ENCODE measurements at places on chromosomes 11 and 22. TPM values are rescaled to one million over a fixed set of nuclear protein-coding genes. Genes with fewer than 3 reads are reported as not detected.

The RGL4 gene
- total RNA-seq: not detected

The INS gene
- not detected for total RNA-seq

- no peaks in the 10 kb centered on the region for H3K27me3 ChIP-seq
- H3K27ac ChIP-seq: peak overlapping the region; percentile 96
- peak overlapping the region; percentile 100 for H3K4me3 ChIP-seq
- peaks cover 57% of the 10 kb centered on the region for H3K4me1 ChIP-seq
- DNase-seq: no peak
Measured at GRCh38 chr22:17371448-17371847, 2.2 kb downstream of the CECR2 start.

- peaks cover 7% of the 10 kb centered on the region for H3K4me1 ChIP-seq
- no peaks in the 10 kb centered on the region for H3K36me3 ChIP-seq
- H3K27me3 ChIP-seq: no peaks in the 10 kb centered on the region
- no peak for DNase-seq
- H3K4me3 ChIP-seq: no peak overlapping the region
- no peak overlapping the region for H3K27ac ChIP-seq
Measured at GRCh38 chr11:83543706-83544439, 257.7 kb upstream of the CCDC90B start.

- DNase-seq: no peak
- H3K27me3 ChIP-seq: no peaks in the 10 kb centered on the region
- no peaks in the 10 kb centered on the region for H3K4me1 ChIP-seq
- no peak overlapping the region for H3K27ac ChIP-seq
- no peak overlapping the region for H3K4me3 ChIP-seq
Measured at GRCh38 chr11:38046571-38047135, 1448.6 kb upstream of the RAG2 start.
